ENCODE measurements at places on chromosomes 5 and 9. TPM values are rescaled to one million over a fixed set of nuclear protein-coding genes. Genes with fewer than 3 reads are reported as not detected.

The CDC23 gene
- polyA plus RNA-seq: 67.5 TPM

The CORO2A gene
- 2.1 TPM for polyA plus RNA-seq

The SPINK13 gene
- polyA plus RNA-seq: 0.79 TPM

The COX7C gene
- polyA plus RNA-seq: 1,167 TPM

The EIF4E1B gene
- polyA plus RNA-seq: 0.06 TPM

- DNase-seq: no peak
Observed at GRCh38 chr5:1971944-1972343, 89.2 kb upstream of the IRX4 start.

DNA sequence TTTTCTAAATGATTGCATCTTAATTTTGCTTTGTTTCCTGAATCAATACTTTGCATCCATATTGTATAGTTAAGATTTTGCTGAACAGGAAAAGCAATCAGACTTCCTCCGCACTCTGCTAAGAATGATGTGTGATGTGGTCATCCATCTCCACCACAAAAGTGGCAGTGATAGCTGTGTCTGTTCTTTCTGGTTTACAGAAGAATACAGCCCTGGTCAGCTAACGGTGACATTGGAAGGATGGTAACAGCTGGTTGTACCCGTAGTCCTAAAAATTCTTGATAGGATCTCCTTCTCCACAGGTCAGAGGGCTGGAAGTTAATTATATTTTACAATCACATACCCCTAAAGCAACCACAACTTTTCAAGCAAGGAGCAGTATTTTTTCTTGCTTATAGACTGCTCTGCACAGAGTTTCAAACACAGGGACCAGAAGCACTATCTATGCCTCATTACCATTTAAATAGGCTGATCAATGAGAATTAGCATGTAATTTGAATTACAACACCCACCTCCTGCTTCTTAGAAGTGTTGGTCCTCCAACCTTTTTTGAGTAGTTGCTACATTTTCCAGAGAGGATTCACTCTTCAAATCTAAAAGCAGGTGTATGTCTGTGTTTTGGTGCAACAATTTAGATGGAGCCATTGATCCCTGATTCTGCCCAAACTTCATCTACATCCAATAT, 1191.9 kb upstream of the NUDT12 start:
- DNase-seq: no peak

DNA sequence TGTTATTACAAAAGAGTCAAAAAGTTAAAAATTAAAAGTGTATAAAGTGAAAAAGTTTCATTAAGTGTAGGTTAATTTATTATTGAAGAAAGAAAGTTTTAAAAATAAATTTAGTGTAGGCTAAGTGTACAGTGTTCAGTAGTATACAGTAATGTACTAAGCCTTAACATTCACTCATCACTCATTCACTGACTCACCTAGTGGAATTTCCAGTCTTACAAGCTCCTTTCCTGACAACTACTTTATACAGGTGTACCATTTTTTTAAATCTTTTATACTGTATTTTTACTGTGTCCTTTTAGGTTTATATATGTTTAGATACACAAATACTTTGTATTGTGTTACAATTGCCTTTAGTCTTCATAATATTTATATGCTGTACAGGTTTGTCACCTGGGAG, 530.2 kb upstream of the FAM174A start:
- no peak for DNase-seq

DNA sequence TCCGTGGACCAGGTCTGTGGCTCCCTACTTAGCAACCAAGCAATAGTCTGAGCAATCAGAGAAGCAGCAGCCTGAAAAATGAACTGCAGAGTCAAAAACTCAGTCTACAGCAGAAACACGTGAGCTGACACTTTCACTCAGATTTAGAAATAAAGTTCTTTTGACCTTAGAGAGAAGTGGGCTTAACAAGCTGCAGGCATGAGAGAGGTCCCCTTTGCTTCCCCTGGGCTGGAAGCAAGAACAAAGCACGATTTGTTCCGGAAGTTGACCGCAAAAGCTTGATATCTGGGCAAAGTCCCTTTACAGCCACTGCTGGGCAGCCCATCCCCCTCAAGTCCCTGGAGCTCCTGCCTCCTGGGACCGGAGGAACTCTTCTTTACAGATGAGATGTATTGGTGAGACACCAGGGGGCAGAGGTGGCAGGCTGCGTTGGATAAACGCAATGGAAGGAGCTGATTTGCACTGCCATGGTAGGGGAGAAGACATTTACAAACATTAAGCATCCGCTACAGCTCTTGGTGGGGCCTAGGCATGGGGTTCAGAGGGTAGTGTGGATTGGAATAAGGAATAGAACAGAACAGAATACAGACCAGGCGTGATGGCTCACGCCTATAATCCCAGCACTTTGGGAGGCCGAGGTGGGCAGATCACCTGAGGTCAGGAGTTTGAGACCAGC, 5.8 kb upstream of the SOWAHA start:
- no peak for DNase-seq
